ENCODE measurements at places on chromosomes 3 and 15. TPM values are rescaled to one million over a fixed set of nuclear protein-coding genes. Genes with fewer than 3 reads are reported as not detected.

- DNase-seq: no peak
These were observed 40.8 kb downstream of the EOMES start for GRCh38 chr3:27681249-27681748.

DNA sequence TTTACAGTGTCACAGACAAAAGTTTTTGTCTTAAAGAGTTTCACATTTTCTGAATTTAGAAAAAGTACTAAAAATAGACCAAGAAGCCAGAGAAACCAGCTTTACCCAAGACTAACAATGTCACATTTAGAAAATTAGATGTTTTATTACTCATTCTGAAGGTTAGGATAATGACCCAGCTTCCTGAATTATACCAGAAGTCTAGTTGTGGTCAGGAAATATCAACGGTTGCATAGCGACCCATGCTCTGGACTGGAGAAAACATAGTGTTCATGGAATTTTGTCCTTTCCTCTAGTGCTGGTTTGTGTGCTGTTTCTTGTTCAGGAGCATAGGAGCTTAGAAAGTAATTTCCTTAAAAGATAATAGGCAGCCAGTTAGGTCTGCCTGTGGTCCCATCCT is 59.0 kb downstream of the DPPA2 start:
- no peak for DNase-seq

GRCh38 chr3:143430568-143430967 is 311.0 kb downstream of the CHST2 start:
- no peak for DNase-seq

DNA sequence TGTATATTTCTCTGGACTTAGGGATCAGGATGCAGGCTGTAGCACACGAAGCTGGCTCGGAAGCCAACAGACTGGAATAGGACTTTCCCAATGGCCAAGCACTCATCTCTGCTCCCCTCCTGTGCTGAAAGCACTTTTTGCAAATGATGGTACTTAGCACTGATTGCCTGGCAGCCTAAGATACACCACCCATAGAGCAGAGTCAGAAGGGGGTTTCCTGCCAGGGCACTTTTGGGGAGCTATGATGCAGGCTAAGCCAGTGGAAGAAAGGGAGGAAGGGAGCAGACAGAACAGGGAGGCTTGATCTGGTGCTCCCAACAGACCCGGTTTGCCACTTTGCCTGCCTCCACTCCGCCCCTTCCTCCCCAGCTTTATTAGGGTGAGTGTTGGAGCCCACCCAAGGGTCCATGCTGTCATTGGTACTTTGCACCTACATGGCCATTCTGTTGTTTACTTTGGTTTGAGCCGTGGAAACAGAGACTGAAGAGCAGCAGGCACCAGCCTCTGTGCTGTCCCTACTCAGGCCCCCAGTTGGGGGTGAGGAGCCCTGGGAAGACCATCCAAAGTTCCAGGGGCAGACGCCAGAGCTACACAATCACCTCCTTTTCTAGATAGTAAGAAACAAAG is 15.9 kb downstream of the BSN start:
- no peak for DNase-seq

Gene TMEM89
- not detected for total RNA-seq

Data from Right ventricle myocardium inferior (tissue), 1 donor.